ENCODE measurements at places on chromosomes 4 and X.

DNA sequence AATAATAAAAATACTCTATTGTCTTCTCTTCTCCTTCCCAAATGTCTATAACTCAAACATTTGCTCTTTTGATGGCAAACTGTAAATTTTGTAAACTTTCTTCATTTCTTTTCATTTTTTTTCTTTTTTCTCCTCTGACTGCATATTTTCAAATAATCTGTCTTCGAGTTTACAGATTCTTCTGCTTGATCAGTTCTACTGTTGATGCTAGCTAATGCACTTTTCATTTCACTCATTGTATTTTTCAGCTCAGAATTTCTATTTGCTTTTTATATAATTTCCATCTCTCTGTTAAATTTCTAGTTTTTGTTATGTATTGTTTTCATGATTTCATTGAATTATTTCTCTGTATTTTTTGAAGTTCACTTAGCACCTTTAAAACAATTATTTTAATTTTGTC is 646.8 kb upstream of the INTU start:
- no peak for DNase-seq

DNA sequence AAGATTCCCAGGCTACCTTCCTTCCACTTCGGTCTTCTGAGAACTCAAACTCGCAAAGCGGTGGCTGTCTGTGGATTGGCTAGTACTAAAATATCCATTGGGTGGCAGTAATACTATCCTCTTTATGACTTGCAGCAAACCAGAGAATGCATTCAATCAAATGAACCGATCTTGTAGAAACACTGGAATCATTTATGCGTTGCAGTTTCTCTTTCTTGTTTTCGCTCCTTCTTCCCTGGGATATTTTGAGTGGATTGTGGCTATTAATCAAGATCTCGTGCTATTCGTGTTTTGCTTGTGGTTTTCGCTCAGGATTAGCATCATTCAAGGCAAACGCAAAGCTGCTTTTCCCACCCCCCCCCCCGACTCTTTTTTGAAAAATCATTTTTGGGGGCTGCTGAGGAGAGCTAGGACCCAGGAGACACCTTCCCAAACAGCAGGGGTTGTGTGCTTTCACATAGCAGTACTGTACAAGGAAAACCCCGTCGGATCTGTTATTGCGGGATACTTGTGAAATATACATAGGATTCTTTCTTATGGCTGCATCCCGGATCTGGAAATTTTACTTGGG is at the start of gene IL1RAPL1:
IL1RAPL1 (plus strand) TSS at position 466 of the 571 bp plus-strand sequence.
- no peak for DNase-seq

- DNase-seq, result no peak
Measured at GRCh38 chr4:88953400-88953799, 103.6 kb downstream of the FAM13A start.

- DNase-seq, result no peak
Measured at GRCh38 chrX:17968367-17968766, 107.3 kb upstream of the RAI2 start.

DNA sequence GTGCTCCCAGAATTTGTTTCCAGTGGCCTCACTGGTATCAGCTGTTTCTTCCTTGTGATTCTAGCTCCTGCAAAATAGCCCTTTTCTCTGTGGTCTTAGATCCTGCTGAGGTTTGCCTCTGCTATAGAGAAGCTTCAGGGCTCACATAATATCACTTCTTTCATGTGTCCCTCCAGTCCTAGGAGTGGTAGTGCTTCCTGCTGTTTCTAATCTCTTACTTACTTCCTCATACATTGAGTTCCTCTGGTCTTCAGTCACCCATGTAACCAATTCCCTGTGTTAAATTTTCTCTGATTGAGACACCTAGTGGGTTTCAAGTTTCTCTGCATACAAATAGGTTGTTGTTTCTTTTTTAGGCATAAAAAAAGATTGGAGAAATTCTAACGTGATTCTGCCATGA is 1567.9 kb downstream of the ARAP2 start:
- DNase-seq, result no peak

GRCh38 chr4:10006601-10007435 is 14.5 kb downstream of the SLC2A9 start:
- no peak for DNase-seq

GRCh38 chr4:82810176-82810575 is 11.6 kb upstream of the SCD5 start:
- no peak for DNase-seq

DNA sequence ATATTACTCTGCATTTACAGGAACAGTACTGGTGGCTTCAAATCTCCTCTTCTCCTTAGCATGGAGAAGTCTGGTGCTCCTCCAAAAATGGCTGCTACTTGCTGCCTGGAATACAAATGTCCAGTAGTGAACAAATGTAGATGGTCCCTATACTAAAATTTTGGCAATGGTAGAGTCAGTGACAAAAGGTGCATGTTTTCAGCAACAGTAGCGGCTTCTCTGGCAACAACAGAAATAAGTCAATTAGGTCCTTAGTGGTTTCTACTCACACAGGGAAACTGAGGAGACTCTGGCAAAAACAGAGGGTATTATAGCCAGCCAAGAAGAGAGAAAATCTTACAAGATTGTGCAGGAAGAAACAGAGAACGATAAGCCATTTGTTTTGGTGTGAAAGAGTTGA is 1368.4 kb upstream of the ADGRL3 start:
- DNase-seq, result no peak

GRCh38 chr4:41749631-41750039 is 1.1 kb upstream of the PHOX2B start:
- no peak for DNase-seq

DNA sequence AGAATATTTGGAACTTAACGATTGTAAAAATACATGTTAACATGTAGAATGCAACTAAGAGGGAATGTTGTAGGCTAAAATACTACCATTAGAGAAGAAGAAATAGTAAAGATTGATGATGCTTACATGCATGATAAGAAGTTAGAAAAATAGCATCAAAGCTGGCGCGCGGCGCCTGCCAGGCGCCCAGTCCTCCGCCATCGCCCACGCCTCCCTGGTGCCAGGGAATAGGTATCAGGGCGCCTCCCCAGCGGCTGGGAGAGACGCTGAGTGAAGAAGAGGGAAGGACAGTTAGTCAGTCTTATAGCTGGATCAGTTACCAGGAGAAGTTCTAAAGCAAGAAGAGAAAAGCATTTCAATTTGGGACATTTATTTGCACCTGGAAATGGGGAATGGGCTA is 36.0 kb downstream of the NSUN7 start:
- no peak for DNase-seq

GRCh38 chr4:142832022-142832421 is 14.1 kb downstream of the INPP4B start:
- DNase-seq, result no peak

DNA sequence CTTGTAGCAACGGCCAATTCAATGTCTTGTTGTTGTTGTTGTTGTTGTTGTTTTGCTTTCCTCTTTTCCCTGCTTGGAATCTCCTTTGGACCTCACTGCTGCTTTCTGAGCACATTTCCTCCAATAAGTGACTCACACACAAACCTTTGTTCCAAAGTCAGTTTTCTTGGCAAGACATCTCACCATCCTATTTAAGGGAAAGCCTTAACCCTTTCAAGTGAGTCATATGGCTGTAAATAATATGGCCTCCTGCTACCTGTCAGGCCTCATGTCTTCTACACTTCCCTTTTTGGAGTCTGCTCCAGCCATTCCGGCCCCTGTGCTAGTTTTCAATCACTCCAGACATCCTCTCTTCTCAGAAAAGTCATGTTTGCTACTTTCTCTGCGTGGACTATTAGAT is 79.5 kb upstream of the MAGEB10 start:
- no peak for DNase-seq

GRCh38 chrX:63560601-63561218 is 209.6 kb upstream of the SPIN4 start:
- DNase-seq, result peak; percentile 66

DNA sequence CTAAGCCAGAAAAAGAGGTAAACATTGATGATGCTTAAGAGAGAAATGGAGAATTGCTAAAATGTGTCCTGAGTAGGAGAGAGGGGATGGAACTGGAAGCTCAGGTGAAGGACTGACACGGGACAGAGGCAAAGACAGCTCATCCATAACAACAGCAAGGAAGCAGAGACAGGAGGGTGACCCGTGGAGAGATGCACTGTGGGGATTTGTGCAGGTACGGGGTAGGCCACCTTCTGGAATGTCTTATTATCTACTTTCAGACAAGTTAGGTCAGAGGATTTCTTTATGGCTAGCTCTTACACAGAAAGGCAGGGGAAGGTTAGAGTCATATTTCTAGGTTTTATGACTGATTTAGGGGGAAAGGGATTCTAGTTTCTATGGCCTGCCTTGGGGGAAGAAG is 31.7 kb downstream of the RXFP1 start:
- DNase-seq, result no peak

- no peak for DNase-seq
Measured at GRCh38 chrX:73647212-73647611, 84.2 kb downstream of the CHIC1 start.

DNA sequence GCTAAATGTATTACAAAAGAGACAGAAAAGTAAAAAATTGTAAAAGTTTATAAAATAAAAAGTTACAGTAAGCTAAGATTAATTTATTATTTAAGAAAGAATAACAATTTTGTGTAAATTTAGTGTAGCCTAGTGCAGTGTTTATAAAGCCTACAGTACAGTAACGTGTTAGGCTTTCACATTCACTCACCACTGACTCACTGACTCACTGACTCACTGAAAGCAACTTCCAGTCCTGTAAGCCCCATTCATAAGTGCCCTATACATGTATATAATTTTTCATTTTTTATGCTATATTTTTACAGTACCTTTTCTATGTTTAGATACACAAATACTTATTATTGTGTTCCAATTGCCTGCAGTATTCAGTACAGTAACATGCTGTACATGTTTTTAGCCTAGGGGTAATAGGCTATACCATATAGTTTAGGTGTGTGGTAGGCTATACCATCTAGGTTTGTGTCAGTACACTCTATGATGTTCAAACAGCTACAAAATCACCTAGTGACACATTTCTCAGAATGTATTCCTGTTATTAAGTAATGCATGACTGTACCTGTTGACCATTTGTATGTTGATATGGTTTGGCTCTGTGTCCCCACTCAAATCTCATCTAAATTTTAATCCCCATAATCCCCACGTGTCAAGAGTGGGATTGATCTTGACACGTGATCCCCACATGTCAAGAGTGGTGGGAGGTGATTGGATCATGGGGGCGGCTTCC is 57.9 kb downstream of the CFAP299 start:
- DNase-seq, result no peak

- DNase-seq, result no peak
Measured at GRCh38 chrX:133699023-133699728, 283.9 kb upstream of the GPC4 start.

- DNase-seq, result no peak
Measured at GRCh38 chr4:145902522-145902921, 36.1 kb downstream of the ZNF827 start.

DNA sequence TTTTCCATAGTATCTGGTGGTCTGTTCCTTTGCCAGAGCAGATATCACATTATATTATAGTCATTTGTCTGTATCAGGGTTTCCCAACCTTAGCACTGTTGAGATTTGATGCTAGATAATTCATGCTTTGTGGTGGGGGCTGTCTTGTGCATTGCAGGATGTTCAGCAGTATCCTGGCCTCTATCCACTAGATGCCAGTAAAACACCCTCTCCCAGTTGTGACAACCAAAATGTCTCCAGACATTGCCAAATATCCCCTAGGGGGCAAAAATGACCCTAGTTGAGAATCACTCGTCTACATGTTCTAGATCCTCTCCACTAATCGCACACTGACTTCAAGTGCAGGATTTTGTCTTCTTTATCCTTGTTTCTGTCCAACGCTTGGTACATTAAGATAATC is 160.8 kb downstream of the FANCB start:
- no peak for DNase-seq

GRCh38 chr4:170122252-170122651 is 32.5 kb upstream of the AADAT start:
- DNase-seq, result no peak

- no peak for DNase-seq
Measured at GRCh38 chrX:96551322-96551872, 133.2 kb upstream of the DIAPH2 start.

Data from NCI-H2171 (cell line).